ENCODE measurements at places on chromosomes 12 and 14. TPM values are rescaled to one million over a fixed set of nuclear protein-coding genes. Genes with fewer than 3 reads are reported as not detected.
A peak's percentile ranks its signal among the peaks of the same experiment; 100 is the strongest.

Gene RAB15
- total RNA-seq = 3.5 TPM

- DNase-seq = no peak
These were observed 155.7 kb downstream of the KIF26A start for GRCh38 chr14:104293851-104294627.

- DNase-seq = no peak
These were observed 11.1 kb downstream of the CD69 start for GRCh38 chr12:9749640-9750039.

DNA sequence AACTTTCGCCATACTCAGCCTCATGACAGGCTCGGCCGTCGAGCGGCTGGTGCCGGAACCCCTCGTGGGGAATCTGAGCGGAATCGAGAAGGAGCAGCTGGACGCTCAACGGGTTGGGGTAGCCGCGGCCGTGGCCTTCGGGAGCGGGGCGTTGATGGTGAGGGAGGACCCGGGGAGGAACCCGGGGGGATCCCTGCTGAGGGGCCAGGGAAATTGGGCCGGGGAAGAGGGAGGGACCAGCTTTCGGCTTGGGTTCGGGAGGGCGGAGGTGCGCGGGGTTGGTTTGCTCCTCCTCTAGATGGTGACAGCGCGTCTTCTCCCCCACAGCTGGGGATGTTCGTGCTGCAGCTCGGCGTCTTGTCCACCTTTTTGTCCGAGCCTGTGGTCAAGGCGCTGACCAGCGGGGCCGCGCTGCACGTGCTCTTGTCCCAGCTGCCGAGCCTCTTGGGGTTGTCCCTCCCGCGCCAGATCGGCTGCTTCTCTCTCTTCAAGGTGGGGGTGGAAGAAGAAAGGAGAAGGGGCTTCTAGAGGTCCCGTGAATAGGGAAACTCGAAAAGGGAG is 9.8 kb downstream of the ARHGEF25 start:
- no peak for DNase-seq

GRCh38 chr12:91885851-91886731 is 259.6 kb downstream of the BTG1 start:
- DNase-seq = no peak

- no peak for DNase-seq
These were observed 10.0 kb downstream of the NIN start for GRCh38 chr14:50820786-50821509.

GRCh38 chr14:68696721-68697495 is 96.0 kb downstream of the ZFP36L1 start:
- no peak for DNase-seq

DNA sequence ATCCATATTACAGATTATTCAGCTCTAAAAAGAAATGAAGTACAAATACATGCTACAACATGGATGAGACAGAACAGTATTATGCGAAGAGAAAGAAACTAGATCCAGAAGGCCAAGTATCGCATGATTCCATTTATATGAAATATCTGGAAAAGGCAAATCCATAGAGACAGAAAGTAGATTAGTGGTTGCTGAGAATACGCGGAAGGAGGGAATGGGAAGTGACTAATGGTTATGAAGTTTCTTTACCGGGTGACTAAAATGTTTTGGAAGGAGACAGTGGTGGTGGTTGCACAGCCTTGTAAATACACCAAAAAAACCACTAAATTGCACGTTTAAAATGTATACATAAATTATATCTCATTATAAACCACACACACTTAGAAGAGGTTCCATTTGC is 12.5 kb downstream of the PRDM4 start:
- peak; percentile 73 for DNase-seq

DNA sequence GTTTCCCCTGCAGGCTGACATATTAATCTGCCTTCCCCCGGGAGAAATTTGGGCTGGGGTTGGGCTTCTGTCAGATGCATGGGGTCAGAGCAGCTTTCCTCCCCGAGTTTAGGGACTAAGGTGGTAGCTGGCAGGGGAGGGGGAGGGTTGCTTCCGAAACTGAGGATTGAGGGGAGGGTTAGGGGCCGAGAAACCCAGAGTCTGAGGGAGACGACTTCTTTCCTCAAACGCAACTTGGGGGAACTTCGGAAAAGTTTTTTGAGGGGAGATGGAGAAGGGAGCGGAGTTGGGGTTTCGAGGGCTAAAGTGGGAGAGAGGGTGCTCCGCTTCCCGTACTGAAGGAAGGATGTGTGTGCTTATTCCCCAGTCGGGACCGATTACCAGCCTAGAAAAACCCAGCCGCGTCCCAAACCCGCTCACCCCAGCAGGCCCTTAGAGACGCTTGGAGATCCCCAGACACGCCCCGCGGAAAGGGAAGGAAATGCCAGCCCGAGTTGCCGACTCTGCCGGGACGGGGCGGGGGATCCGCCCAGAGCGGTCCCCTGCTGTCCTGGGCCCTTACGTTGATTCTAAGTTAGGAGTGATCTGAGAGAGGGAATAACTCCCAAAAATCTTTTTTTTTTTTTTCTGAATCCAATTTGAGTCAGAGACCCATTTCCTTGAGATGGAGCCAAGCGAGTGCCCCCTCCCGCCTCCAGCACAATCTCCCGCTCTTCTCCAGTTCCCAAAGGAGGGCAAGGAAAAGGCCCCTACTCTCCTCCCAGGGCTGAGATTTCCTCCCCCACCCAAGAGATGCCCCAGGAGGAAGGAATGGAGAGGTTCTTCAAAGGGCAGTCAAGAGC is 61.9 kb downstream of the SMUG1 start:
- no peak for DNase-seq

DNA sequence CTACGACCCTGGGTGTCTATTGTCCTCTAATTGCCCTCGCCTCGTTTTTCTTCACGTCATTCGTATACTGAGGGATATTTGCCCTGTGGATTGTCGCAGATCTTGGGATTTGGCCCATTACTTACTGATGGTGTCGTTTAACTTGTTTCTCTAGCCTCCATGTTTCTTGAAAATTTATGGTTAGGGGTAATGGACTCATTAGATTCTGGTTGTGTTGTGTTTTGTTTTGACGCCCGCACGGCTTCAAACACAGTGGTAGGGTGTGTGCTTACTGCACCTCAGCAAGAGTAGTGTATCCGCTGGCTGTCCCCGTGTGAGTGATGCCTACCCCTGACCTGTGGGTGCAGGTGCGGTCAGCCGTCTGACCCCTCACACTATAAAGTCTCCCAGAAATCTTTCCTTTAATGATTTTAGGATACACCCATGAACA is 874 bp upstream of the RNU6-8 start:
- DNase-seq = peak; percentile 8

Gene ZNF891
- total RNA-seq = 0.86 TPM

DNA sequence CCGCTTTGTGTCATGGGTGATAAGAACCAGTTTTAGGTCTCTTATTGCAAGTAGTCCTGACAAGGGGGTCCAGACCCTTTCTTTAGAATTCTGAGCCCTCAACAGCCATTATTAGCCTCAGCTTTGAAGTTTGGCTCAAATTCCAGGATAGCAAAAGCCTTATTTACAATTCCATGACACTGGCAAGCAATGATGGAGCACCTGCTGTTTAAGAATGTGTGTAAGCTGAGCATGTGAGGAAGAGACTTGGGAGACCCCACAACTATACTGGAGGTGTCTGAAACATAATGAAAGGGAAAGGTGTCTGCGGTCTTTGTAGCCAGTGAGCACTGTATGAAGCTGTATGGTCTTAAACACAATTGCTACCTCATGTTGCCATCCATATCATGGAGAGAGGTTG is 119.8 kb downstream of the TBX5 start:
- DNase-seq = no peak

- peak; percentile 40 for DNase-seq
These were observed 18.1 kb downstream of the VDR start for GRCh38 chr12:47886510-47887240.

GRCh38 chr12:116955382-116956021 is 44.8 kb downstream of the FBXW8 start:
- peak; percentile 63 for DNase-seq

GRCh38 chr12:121223292-121224285 is 13.7 kb downstream of the P2RX4 start:
- no peak for DNase-seq

- no peak for DNase-seq
These were observed 60.2 kb downstream of the ARHGAP5 start for GRCh38 chr14:32137313-32137712.

GRCh38 chr12:92784797-92785562 is 82.2 kb downstream of the PLEKHG7 start:
- peak; percentile 87 for DNase-seq

- no peak for DNase-seq
These were observed 939.0 kb downstream of the LRFN5 start for GRCh38 chr14:42545636-42546035.

Gene PMCH
- total RNA-seq = not detected

Gene IL31
- total RNA-seq = not detected

DNA sequence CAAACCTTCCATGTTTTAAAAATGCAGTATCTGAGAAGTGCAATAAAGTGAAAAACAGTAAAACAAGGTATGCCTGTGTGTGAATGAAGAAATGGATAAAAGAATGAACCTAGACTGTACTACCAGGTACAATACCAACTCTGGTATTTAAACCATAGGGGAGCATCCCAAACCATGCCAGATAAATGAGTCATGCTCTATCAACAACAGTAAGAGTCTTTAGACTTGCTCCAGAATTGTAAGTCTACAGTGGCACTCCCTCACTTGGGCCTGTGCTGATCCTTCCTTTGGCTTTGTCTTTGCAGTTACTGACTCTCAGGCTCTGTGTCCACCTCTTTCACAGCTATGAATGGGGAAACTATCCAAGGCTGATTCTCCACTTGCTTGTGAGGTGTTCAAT is 38.1 kb downstream of the BBS10 start:
- no peak for DNase-seq

Gene CD9
- 120 TPM for total RNA-seq

Gene SCNN1A
- total RNA-seq = under 0.01 TPM

GRCh38 chr12:52415870-52416750 is 10.0 kb upstream of the KRT82 start:
- DNase-seq = peak; percentile 88

Gene GPR162
- 2.6 TPM for total RNA-seq

- peak; percentile 72 for DNase-seq
These were observed 1186.3 kb upstream of the FLRT2 start for GRCh38 chr14:84343656-84344055.

- DNase-seq = no peak
These were observed 4.7 kb downstream of the ASPG start for GRCh38 chr14:104090071-104090748.

Gene CMA1
- total RNA-seq = not detected

- DNase-seq = no peak
These were observed 1.7 kb downstream of the LARP4 start for GRCh38 chr12:50402264-50403000.

Gene CYP46A1
- total RNA-seq = under 0.01 TPM

DNA sequence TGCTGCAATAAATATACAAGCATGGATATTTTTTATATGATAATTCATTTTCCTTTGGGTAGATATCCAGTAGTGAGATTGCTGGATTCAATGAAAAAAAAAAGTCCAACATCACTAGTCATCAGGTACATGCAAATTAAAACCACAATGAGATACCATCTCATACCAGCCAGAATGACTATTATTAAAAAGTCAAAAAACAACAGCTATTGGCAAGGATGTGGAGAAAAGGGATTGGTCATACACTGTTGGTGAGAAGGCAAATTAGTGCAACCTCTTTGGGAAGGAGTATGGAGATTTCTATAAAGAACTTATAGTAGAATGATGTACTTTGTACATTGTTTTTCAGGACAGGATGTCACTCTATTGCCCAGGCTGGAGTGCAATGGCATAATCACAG is 531.2 kb upstream of the MGAT4C start:
- DNase-seq = no peak

- DNase-seq = peak; percentile 51
These were observed 9.4 kb downstream of the GCH1 start for GRCh38 chr14:54893151-54893760.

- no peak for DNase-seq
These were observed 5.2 kb downstream of the TEDC1 start for GRCh38 chr14:105495990-105496830.

Gene GALNT9
- not detected for total RNA-seq

Measured in fibroblast of villous mesenchyme (primary cell).